ENCODE measurements at places on chromosomes 7 and 10. TPM values are rescaled to one million over a fixed set of nuclear protein-coding genes. Genes with fewer than 3 reads are reported as not detected.

DNA sequence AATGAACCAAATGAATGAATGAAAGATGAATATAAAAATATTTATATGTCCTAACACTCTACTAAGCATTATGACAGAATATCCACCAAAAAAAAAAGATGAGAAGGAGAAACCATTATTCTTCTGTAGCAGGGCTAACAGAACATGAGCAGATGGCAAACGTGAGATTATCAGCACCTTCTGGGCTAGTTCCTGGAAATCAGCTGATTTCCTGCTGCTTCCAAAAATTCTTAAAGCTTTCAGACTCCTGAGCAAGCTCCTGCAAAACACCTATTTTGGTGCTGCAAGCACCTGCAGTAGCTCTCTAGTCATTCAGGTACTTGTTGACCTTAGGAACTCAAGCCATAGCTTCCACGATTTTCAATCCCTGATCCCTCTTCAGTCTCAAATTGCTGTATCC, 51.8 kb downstream of the NPSR1 start:
- no peak for DNase-seq

GRCh38 chr7:15862781-15863165, 176.3 kb upstream of the MEOX2 start:
- no peak for DNase-seq

DNA sequence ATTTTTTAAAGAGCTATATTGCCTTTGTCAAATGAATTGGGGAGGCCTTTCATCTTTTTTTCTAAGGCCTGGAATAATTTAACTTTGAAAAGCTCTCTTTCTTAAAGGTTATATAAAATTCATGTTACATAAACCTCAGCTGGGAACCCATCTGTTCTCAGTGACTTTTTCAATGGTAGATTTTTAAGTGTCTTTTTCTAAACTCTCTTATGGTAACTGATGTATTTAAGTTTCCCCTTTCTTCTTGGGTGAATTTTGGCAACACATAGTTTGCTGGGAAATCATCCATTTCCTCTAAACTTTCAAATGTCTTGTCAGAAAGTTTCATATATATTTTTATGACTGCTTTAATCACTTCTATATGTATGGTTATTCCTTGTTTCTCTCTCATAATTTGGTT, 362.2 kb upstream of the KLF6 start:
- DNase-seq = no peak

DNA sequence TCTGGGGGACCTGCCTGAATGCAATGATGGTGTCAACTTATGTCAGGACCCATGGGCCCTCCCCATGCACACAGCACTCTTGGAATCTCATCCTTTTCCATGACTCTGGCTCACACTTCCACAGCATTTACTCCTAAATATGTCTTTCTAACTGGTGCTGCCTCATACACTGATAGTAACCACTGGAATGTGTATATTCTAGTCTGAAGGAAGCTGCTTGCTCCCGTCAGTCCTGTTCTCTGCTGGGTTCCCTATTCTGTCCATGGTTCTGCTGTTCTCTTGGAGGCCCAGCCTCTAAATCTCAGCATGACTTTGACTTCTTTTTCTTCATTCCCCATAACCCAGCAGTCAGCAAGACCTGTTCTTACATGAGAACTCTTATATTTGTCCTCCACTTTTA, 1055.1 kb downstream of the KCNMA1 start:
- no peak for DNase-seq

GPR141 gene
- total RNA-seq = not detected

KMT2E gene
- total RNA-seq = 40.9 TPM

- no peak for DNase-seq
These were observed 313.3 kb upstream of the AKR1E2 start for GRCh38 chr10:4512671-4513240.

DNA sequence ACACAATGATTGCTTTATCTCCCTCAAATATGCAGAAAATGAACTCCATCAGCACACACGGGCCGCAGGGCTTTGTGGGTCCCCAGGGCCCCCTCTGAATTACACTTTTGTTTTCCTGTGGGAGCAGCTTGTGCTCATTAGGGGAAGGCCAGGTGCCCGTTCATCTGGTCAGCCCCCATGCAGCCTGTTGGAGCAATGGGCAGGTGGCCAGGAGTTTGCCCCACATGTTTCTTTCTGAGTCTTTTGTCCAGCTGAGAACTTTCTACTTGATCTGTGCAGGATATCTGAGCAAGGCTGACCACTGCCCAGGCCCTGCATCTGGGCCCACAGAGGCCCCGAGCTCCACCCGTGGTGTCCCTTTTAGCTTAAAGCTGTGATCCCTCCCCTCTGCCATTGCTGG, 105.3 kb upstream of the FAM20C start:
- no peak for DNase-seq

SYT15 gene
- 2.4 TPM for total RNA-seq

DNA sequence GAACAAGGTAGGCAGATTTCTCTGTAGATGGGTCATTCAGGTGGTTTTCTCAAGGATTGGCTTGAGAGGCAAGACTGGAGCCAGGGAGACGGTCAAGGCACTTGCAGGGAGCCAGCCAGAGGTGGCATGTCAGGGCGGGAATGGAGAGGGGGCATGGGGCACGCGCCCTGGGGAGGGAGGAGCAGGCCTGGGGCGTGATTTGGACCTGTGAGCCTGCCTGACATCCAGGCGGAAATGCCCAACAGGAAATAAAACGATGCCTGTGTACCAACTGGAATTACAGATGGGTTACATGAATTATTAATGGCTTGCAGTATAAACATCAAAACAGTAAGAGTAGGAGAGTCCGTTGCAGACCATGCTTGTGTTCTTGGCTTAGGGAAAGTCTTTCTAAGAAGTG, 8.6 kb upstream of the SUN1 start:
- no peak for DNase-seq

HOXA1 gene
- not detected for total RNA-seq

GRCh38 chr10:54962134-54962900, 161.3 kb upstream of the PCDH15 start:
- DNase-seq = no peak

Measured in psoas muscle (tissue), 8 donors.